Sigmoid colon (tissue), 7 donors: ENCODE measurements at places on chromosomes 7 and 10. TPM values are rescaled to one million over a fixed set of nuclear protein-coding genes. Genes with fewer than 3 reads are reported as not detected.

Gene SLK
- total RNA-seq = 79.9 TPM

Gene MYO1G
- 1.2 TPM for total RNA-seq

Gene H2BK1
- total RNA-seq = not detected

Gene GRID2IP
- not detected for total RNA-seq

Gene PDZD7
- 1.1 TPM for total RNA-seq

Gene SEPTIN7
- total RNA-seq = 256 TPM

Gene ZNF511
- 47.4 TPM for total RNA-seq

Gene PTPRN2
- total RNA-seq = 5.8 TPM

Gene MYO3A
- not detected for total RNA-seq

Gene PTF1A
- total RNA-seq = not detected

Gene MBL2
- total RNA-seq = not detected
